ENCODE measurements at places on chromosomes 2 and 18. TPM values are rescaled to one million over a fixed set of nuclear protein-coding genes. Genes with fewer than 3 reads are reported as not detected.

ARHGEF4 gene
- polyA plus RNA-seq, result 5.4 TPM

BMPR2 gene
- 25.4 TPM for polyA plus RNA-seq

LOXHD1 gene
- polyA plus RNA-seq, result 0.49 TPM

GRCh38 chr2:30362468-30363081, 84.5 kb upstream of the LCLAT1 start:
- DNase-seq, result no peak

- DNase-seq, result no peak
Observed at GRCh38 chr2:102063487-102063911, 71.7 kb downstream of the IL1R2 start.

DNA sequence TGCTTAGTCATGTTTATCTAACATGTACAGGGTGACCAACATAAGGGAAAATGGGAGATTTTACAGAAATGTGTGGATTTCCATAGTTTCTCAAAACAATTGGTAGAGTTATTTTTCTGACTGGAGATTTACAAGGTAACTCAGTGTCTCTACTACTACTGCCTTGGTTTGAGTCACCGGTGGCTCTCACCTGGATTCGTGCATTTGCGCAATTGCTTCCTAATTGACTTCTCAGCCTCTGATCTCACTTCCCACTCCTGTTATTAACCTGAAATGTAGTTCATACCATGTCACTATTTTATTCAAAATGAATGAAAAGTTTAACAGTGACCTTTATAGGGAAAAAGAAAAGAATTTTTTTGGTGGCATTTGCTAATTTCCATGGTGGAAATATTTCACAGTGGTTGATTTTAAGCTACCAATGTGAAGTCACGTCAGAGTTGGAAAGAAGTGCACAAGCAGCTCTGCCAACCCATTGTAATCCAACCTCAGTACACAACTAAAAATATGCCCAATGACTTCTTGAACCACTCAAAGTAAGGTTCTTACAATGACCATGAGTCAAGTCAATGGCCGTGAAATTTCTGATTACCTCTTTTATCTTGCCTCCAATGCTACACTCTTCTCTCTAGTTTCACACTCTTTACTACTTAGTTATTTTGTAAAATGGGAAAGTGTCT, 94.0 kb downstream of the NYAP2 start:
- no peak for DNase-seq

DNA sequence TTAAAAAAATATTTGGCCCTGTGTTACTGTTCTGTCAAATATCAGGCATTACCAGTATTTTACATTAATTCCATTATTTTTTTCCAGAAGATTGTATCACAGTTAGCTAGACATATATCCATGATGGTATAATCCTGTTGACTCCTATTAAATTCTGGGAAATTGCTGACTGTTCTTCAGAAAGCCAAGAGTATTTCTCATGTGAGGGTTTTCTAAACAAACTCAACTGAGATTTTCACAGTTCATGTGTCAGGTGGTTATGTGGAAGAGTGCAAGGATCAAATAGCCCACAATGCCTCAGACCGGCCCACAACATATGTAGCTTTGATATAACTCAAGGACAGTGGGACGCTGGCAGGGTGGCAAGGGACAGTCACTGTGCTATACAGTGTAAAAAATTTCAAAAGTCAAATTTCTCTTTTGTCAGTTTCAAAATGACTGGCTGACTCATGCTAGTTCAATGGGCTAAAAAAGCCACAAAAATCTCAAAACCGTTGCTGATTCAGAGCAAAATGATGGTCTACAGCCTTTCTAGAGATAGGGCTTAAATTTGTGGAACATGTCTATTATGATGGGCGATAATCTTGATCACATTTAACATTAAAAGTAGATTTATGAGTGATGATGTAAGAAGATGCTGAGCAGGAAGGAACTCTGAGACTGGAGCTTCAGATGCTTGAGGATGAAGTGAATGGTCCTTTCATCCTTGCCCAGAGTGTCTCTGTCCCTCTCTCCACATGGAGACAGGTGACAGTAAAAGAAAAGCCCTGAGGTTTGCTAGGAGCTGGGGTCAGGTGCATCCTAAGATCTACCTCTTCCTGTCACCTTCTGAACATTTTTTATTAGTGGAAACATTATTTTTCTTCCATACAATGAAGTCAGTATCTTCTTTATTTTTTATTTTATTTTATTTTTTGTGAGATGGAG, 175.8 kb upstream of the PIEZO2 start:
- no peak for DNase-seq

- peak; percentile 51 for DNase-seq
Observed at GRCh38 chr2:63819765-63820717, 21.7 kb upstream of the UGP2 start.

DNA sequence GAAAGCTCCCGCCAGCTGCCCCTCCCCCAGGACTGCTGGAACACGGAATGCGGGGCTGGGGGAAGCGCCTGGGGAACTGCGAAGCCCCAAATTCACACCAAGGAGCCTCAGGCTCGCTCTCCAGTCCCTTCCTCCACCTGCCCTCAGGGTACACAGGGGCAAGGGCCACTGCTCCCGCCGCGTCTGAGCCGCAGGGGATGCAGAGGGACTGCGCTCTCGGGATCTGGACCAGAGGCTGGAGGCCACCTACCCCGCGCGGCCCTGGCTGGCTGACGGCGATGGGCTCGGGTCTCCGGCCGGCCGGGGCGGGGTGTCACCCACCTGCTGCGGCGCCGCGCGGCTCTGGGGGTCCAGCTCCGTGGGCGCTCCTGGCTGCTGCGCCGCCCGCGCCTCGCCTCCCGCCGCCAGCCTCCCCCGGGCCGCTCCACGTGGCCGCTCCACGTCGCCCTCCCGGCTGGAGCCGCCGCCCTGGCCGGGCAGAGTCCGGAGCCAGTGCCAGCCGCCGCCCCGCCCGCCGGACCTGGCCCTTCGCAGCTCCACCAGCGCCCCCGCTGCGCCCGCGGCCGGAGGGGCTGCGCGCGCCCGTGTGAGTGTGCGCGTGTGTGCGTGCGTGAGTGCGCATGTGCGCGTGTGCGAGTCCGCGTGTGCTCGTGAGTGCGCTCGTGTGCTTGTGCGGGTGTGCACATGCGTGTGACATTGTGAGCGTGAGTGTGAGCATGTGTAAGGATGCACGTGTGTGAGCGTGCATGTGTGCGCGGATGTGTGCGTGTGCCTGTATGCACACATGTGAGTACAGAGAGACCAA, at the start of gene CGREF1:
Gene CGREF1, minus strand, starts transcription at position 604 of the 805 bp plus-strand sequence. CDS start 14,762 bp downstream, outside the sequence.
- DNase-seq, result no peak
